WTC11 (cell line): ENCODE measurements at places on chromosomes 1 and 21. TPM values are rescaled to one million over a fixed set of nuclear protein-coding genes. Genes with fewer than 3 reads are reported as not detected.

Gene SPATA17
- 0.34 to 1.3 TPM (median 0.46 TPM) in 3 replicates for total RNA-seq

Gene TMPRSS2
- 8.5 to 10.4 TPM (median 8.9 TPM) in 3 replicates for total RNA-seq

Gene MKNK1
- 17.5 to 18.6 TPM (median 18.0 TPM) in 3 replicates for total RNA-seq

Gene BARHL2
- not detected in 3 replicates for total RNA-seq
